ENCODE measurements at places on chromosomes 13 and 19. TPM values are rescaled to one million over a fixed set of nuclear protein-coding genes. Genes with fewer than 3 reads are reported as not detected.

GRCh38 chr13:45575146-45575829 is 40.3 kb downstream of the ERICH6B start:
- no peak for ATAC-seq

DNA sequence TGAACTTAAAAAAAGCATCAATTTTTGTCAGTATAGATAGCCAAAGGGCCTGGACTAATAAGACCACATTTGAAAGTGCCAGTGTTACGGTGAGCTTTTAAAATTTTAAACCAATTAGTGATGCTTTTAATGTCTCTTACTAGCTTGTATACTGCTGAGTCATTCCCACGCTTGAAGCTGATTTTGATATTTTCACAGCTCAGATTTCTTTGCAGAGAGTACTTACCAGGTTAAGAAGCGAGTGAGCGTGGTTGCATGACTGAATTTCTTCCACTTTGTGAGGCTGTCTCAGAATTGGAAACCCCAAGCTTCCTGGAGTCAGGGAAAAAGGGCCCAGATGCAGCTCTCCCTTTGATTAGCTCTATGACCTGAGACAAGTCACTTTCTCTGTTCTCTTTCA is 74.5 kb upstream of the NBEA start:
- ATAC-seq = no peak

Gene YIPF2
- 61.8 TPM for total RNA-seq

GRCh38 chr13:30362869-30363268 is 55.5 kb upstream of the KATNAL1 start:
- peak; percentile 54 for ATAC-seq

DNA sequence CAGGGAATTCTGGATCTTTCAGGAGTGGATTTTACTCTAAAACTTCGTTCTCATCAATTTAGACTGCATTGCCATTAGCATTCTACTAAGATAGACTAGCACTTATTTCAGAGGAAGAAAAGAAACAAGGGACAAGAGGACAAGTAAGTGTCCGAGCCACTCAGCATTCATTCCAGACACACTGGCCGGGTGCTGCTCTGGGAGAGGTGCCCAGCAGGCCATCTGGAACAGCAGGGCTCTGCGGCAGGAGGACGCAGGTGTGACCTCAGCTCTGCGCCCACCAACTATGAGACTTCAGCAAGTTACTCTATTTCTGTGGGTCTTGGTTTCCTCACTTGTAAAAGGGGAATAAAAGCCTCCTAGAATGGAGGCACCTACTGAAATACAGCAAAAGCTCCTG is 4.2 kb downstream of the EPS15L1 start:
- ATAC-seq = no peak

Gene NHLRC3
- total RNA-seq = 30.6 TPM

- no peak for ATAC-seq
These were observed 12.1 kb downstream of the AKAP11 start for GRCh38 chr13:42284068-42284467.

Gene LILRB2
- total RNA-seq = 0.19 TPM

Gene SIAH3
- total RNA-seq = 0.77 TPM

GRCh38 chr13:44747179-44747578 is 171.0 kb upstream of the TSC22D1 start:
- ATAC-seq = no peak

GRCh38 chr19:54481326-54481930 is 8.3 kb upstream of the CDC42EP5 start:
- ATAC-seq = peak; percentile 63

DNA sequence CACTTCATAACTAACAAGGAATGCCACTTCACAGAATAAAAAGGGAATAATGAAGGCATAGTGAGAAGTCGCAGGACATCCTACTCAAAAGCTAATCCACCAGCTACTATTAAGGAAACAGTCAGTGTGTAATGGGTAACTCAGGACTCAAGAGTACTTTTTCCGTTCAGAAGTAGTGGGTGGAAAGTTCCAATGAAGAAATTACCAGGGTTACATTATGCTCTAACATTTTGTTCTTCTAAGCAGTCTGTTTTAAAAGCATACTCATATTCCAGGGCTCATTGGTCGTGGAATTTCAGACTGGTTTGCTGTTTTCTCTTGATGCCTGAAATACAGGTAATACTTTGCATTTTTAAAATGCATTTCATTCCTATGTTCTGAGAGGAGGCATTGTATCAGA is 222.4 kb upstream of the IRS2 start:
- ATAC-seq = no peak

DNA sequence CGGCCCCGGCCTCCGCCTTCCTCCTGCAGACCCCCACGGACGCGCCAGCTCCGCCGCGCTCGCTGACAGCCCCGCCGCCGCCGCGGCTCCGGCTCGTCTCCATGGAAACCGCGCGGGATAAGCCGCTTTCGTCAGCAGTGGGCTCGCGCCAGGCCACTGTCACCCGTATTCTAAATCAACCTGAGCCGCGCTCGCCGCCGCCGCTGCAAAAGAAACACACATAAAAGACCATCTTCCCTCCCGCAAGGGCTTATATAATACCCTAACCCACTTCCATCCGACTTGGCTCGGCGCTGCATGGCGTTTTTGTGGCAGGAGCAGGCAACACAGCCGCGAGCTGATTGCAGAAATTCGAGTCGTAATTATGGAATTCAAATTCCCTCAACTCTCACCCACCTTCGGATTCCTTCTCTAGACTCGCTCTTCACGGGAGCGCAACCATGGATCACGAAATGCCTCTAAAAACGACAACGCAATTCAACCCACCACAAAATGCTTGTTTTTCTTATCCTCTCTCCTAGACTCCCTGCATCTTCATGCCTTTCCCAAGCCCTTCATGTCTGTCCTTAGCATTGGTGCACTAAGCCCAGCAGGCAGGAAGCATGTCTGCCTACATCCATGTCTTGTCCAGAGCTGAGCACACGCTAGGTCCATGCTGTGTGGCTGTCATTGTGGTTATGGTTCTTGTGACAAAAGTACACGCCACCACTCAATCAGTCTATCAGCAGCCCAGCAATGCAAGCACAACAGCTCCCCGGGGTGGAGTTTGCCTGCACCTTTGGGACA is at the start of gene AMER2:
AMER2 (minus strand) TSS at position 772 of the 786 bp plus-strand sequence; CDS start at position 103, 669 bp downstream.
- ATAC-seq = peak; percentile 29

- no peak for ATAC-seq
These were observed 591.1 kb downstream of the PCDH9 start for GRCh38 chr13:66639044-66639443.

Gene WASF3
- total RNA-seq = 25.2 TPM

- ATAC-seq = no peak
These were observed 114.8 kb upstream of the TRPC4 start for GRCh38 chr13:37984357-37984756.

- ATAC-seq = peak; percentile 43
These were observed 8.2 kb downstream of the GPC5 start for GRCh38 chr13:91406619-91407018.

- no peak for ATAC-seq
These were observed 641 bp downstream of the SGTA start for GRCh38 chr19:2782329-2782935.

DNA sequence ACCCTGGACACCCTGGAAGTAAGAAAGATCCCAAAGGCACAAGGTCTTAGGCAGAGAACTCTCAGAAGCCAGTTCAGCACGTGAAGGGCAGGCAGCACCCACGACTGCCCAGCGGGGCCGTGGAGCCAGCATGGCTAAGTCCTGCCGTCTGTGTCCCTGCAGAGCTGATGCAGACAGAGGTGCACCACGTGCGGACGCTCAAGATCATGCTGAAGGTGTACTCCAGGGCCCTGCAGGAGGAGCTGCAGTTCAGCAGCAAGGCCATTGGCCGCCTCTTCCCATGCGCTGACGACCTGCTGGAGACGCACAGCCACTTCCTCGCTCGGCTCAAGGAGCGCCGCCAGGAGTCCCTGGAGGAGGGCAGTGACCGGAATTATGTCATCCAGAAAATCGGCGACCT is 44.8 kb downstream of the PEX11G start:
- no peak for ATAC-seq

DNA sequence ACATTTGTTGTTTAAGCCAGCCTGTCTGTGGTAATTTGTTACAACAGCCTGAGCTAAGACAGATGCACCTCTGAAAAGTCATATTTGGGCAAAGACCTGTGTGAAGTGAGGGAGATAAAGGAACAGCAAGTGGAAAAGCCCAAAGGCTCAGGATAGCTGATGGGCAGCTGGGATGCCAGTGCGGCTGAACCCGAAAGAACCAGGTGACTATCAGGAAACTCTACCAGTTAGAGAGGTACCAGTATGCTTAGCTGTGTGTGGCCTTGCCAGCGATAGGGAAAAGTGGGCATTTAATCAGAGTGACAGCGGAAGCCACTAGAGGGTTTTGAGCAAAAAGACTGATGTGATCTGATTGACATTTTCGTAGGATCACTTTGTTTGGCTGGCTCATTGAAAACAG is 764.8 kb upstream of the GPC6 start:
- ATAC-seq = no peak

DNA sequence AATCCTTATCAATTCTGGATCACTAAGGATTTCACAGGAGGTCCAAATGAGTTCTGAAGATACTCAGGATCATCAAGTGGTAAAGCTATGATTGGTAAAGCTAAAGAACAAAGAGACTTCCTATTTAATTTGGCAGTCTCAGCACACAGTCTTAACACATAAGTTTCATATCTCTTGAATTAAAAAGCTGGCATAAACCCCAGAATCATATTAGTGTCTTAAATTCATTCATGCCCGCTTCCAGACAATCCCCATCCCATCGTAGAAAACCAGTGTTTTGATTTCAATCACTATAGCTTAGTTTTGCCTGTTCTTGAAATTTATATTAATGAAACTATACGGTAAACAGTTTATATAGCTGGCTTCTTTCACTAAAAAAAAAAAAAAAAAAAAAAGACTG is 278.7 kb downstream of the DIAPH3 start:
- ATAC-seq = no peak

GRCh38 chr19:2976609-2977000 is 759 bp upstream of the TLE6 start:
- ATAC-seq = no peak

Gene TECR
- 80.5 TPM for total RNA-seq

- ATAC-seq = peak; percentile 5
These were observed 18.1 kb upstream of the GTF3A start for GRCh38 chr13:27406178-27406939.

Gene ZNF93
- 11.3 TPM for total RNA-seq

DNA sequence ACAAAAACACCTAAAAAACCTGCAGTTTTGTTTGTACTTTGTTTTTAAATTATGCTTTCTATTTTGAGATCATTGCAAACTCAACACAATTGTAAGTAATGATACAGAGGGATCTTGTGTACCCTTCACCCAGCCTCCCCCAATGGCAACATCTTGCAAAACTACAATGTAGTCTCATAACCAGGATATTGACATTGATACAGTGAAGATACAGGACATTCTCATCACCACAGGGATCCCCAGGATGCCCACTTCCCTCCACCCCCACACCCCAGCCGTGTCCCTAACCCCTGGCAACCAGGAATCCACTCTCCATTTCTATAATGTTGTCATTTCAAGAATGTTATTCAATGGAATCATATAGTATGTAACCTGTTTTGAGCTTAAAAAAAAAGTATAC is 10.3 kb upstream of the C5AR2 start:
- no peak for ATAC-seq

DNA sequence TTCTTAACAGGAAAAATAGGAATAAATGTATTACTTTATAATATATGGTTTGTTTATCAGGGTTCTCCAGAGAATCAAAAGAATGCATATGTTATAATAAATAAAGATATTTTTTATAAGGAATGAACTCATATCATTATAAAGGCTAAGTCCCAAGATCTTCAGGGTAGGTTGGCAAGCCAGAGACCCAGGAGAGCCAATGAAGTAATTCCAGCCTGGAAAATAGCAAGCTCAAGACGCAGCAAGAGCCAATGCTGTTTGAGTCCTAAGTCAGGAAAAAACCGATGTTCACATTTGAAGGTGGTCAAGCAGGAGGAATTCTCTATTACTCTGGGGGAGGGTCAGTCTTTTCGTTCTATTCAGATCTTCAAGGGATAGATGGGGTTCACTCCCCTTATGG is 490.0 kb downstream of the PCDH20 start:
- ATAC-seq = no peak

- ATAC-seq = no peak
These were observed 2.2 kb downstream of the GARIN5B start for GRCh38 chr19:55360902-55361301.

Gene FCHO1
- 14.4 TPM for total RNA-seq

DNA sequence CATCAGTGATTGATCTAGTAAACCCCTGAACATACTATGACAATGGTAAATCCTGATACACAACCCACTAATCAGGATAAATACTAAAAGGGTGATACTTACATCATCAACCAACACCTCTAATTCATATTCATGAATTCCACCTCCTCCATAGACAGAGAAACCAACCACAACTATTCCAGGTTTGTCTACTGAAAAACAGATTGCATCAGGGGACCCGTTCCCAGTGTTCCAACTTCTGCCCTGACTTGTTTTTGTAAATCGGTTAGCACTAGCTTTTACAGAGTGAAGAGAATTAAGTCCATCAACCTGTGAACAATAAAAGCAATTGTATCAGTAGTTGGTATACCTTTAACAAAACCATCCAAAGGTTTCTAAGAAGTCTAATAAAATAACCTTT is 149.2 kb downstream of the MYCBP2 start:
- ATAC-seq = no peak

Gene BEST2
- total RNA-seq = not detected

Gene MUC16
- 0.19 TPM for total RNA-seq

- ATAC-seq = no peak
These were observed 3.1 kb upstream of the UQCRFS1 start for GRCh38 chr19:29216021-29216420.

Gene KCNRG
- total RNA-seq = 1.3 TPM

Gene IGFL2
- total RNA-seq = 247 TPM

Gene SYCN
- not detected for total RNA-seq
